Stimulated activated CD4-positive, alpha-beta T cell treated with anti-CD3 and anti-CD28 coated beads, Interleukin-1b, Interleukin-23, amount 100 ng/mL, for 48 hours (primary cell): ENCODE measurements at places on chromosomes 2 and 18.

DNA sequence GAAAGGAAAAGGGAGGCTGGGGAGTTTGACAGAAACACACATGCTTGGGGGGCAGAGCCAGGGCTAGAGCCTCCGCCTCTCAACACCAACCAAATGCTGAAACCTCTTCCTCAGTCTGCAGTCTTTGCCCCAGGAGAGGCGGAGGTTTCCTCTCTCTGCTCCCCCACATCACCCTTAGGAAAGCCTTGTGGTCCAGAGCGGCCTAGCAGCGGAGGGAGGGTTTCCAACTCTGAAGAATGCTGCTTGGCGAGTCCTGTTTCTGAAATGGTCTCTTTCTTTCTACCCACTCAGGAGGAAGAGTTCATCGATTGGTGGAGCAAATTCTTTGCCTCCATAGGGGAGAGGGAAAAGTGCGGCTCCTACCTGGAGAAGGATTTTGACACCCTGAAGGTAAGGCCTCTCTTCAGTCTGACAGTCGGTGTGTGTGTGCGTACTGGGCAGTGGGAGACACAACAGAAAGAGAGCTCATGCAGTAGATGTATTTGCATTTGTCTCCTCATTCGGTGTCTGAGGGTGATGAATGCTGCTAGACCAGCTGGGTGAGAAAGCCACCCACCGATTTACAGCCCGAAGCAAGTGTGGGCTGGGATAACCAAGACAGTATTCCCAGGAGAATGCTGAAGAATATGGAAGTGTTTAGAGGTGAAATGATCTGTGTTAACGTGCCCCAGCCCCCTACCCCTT lies 190.5 kb downstream of the DYSF start:
- no peak for DNase-seq

DNA sequence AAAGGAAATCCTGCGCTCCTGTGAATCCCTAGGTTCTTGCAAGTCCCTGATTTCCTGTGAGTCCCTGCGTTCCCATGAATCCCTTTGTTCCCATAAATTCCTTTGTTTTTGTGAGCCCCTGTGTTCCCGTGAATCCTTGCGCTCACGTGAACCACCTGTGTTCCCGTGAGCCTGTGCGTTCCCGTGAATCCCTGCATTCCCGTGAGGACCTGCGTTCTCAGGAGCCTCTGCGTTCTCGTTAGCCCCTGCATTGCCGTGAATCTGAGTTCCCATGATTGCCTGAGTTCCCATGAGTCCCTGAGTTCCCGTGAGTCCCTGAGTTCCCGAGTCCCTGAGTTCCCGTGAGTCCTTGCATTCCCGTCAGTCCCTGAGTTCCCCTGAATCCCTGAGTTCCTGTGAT lies 71.5 kb downstream of the SNTG2 start:
- DNase-seq = no peak

DNA sequence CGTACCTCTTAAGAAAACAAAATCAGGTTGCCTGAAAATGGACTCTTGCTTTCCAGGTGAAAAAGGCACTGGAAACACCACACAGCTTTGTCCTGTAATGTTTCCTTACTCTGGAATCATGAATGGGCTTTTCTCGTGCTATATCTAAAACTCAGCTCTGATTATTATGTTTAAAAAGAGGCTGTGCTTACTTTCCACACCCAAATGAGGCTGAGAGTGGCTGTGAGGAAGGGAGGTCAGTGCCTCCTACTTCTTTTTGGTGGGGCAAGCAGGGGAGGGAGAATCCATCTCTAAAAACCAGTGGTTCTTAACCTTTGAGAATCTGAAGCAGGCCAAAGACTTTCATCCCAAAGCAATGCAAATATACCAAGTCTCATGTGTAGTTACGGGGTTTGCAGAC lies 148.6 kb downstream of the FAM210A start:
- no peak for DNase-seq

- DNase-seq = no peak
Measured at GRCh38 chr18:60347526-60348045, 25.0 kb downstream of the MC4R start.
